Right hindlimb (tissue), 1 donor: ENCODE measurements at places on chromosomes 16 and 17.

DNA sequence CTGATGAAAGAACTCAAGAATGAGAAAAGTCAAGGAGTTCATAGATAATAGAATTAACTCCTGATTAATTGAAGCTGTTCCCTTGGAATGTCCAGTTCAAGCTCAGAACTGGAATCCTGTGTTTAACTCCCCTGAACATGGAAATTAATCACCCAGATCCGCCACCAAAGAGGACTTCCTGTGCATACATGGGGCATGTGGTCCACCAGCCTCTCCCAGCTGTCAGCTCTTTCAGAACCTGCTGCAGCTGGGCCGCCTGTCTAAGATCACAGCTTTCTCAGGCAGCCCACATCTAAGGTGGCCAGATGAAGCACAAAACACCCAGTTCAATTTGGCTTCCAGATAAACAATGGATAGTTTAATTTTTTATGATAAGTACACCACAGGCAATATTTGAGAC is 203.7 kb upstream of the COX10 start:
- DNase-seq: no peak

DNA sequence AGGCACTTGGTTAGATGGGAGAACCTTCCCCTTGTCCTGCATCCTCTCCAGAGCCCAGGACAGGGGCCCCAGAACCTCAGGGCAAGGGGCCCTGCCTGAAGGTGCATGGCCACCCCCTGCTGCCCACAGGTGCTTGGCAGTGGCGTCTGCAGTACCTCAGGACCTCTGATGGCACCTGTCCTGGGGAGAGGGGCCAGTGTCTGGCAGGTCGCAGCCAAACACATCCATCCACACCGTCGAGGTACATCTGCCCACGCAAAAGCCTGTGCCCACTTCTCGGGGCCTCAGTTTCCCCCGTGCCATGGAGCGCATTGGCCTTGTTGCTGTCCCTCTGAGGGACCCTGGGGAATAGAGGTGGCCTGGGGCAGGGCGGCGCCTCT is 9.3 kb downstream of the MAP2K3 start:
- DNase-seq: no peak

DNA sequence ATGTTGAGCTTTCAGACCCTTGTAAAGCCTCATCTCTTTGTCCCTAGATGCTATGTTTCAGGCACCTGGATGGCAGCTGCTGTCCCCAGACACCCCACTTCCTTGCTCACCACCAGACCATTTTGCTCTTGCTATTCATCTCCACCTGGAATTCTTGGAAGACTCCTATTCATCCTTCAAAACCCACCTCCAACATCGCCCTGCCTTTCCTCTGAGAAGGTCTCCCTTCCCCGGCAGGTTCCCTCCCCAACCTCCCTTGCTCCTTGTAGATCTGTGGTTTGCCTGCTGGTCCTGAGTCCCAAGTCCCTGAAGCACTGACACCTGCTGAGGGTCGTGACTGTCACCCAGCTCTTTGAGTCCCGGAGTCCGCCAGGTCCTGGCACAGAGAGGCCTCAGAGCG is 9.9 kb downstream of the ZNF469 start:
- DNase-seq: no peak

DNA sequence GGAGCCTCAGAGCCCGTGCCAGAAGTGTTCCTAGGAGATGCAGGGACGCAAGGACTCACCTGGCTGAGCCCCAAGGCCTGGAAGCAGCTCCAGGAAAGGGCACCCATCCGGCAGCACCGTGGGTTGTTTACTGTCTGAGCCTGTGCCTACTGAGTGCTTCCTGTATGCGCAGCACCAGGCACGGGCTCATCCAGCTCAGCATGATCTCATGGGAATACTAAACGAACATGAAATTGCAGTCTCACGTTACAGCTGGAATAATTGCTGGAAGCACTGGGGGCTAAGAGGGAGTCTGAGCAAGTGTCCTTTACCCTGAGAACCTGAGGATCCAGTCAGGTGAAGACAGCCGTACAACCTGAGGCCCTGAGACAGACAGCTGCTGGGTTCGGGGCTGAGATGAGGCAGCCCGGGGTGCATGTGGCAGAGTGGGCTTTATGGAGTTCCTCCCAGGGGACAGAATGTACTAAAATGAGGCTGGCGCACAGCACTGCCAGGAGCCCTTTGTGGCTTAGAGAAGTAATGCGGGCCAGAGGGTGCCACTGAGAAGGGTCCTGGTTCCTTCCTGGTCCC is 5.4 kb downstream of the CTRL start:
- DNase-seq: no peak

DNA sequence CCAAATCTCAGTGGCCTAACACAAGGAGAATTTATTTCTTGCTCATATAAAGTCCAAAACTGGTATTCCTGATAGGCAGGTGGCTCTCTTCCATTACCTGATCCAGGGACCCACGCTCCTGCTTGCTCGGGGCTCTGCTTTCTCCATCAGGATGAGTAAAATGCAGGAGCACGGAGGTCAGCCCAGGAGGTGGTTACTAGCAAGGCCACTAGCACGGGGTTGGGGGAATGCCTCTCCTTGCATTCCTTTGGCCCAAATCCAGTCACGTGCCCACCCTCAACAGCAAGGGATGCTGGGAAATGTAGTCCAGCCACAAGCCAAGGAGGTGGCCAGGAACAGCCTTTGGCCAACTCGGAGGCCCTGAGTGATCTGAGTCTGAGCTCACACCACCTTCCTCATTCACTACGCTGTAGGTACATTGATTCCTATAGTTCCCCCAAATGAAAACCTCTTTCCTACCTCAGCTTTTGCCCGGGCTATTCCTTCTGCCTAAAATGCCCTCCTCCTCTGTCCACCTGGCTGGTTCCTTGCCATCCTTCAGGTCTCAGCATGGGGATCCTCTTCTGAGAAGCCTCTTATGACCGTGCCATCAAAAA is 38.3 kb upstream of the HAPSTR1 start:
- peak; percentile 39 for DNase-seq

DNA sequence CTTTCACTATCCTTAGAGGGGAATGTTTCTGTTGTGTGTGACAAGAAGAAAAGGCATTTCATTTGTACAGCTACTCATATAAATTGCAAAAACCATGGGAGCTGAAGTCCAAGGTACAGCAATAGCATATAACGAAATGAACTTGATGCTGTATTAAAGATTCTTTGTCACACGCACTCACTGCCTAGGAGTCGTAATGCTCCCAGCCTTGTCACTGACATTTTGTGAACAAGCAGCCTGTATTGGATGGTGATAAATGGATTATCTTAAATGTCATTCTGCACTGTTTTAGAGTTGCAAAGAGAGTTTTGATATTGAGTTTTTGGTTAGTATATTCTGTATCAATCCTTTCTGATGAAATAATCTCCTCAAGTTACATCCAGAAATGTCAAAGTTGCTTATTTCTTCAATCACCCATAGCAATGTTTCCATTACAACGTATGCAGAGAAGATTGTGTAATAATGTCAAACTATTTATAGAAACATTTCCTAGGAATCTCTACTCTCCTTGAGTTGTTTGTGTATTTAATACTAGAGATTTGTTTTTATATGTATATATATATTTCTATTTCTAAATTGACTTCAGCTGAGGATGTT is 270.6 kb downstream of the FTO start:
- no peak for DNase-seq

DNA sequence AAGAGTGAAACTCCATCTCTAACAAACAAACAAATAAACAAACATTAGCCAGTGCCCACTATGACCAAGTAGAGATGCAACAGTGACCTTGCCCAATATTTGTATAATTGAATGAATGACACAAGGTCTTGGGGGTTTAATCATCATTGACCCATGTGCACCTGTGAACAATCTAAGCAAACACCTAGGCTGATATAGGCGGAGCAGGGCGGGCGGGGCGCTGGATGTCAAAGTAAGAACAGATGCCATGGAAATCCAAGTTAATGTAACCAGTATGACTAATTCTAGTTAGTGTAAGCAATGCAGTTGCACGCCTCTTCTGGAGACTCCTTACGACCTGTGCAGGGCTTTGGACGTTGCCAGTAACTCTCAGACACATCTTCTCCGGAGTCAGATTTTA is 17.6 kb downstream of the RCVRN start:
- DNase-seq: no peak
